Suprapubic skin (tissue), 4 donors: ENCODE measurements at places on chromosomes 7 and 10.

DNA sequence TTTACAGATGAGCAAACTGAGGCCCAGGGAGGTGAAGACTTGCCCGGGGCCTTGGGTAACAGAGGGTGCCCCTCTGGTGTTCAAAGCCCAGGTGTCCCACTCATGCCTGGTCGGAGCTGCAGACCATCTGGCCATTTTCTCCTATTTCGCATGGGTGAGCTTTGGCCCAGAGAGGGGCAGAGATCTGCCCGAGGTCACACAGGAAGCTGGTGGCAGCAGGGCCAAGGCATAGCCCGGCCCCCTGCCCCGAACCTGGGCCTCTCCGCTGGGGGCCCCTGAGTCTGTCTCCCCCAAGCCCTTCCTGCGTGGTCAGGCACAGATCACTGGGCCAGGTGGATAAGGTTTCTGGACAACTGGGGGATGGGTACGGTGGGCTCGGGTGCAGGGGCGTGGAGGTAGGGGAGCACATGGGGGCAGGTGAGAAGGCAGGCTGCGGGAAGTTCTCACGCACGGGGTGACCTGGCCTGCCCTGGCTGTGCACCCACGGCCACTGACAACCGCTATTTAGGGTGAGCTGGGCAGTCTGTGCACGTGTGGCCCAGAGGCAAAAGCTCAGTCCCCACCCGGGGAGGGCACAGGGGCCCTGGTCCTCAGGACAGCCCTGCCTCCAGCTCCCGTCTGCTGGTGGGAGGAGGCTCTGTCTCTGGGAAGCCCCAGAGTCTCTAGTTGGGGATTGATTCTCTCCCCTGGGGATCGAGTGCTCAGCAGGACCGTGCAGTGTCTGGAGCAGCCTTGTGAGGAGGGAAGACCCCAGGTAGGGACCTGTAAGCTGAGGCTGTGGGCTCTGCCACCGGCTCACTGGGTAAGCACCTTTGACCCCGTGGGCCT lies 68.6 kb downstream of the UNCX start:
- H3K36me3 ChIP-seq = no peaks in the 10 kb centered on the region
- peaks cover 75% of the 10 kb centered on the region for H3K27me3 ChIP-seq
- H3K27ac ChIP-seq = no peak overlapping the region
- H3K4me3 ChIP-seq = no peak overlapping the region
- DNase-seq = no peak

GRCh38 chr10:62763155-62763554 lies 41.4 kb upstream of the ADO start:
- H3K4me3 ChIP-seq = no peak overlapping the region
- no peaks in the 10 kb centered on the region for H3K36me3 ChIP-seq
- no peak overlapping the region for H3K27ac ChIP-seq
- no peaks in the 10 kb centered on the region for H3K4me1 ChIP-seq

DNA sequence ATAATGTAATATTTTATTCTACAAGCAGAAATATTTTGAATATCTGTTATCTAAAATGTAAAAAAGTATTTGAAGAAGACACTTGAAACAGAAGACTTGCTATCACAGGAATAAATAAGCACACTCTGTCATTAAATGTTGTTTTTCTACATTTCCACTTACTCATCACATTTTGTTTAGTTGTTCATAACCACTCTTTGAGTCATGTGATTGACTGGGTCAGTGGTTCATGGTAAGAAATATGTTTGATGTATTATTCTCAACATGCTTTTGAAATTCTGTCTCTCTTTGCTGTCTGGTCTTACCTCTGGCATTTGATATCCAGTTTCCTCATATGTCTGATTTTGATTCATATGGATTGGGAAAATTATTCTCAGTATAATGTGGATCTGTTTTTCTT lies 171.8 kb downstream of the SUGCT start:
- no peaks in the 10 kb centered on the region for H3K27me3 ChIP-seq
- H3K4me1 ChIP-seq = no peaks in the 10 kb centered on the region
- no peak overlapping the region for H3K27ac ChIP-seq
- no peaks in the 10 kb centered on the region for H3K36me3 ChIP-seq
- no peak for DNase-seq

DNA sequence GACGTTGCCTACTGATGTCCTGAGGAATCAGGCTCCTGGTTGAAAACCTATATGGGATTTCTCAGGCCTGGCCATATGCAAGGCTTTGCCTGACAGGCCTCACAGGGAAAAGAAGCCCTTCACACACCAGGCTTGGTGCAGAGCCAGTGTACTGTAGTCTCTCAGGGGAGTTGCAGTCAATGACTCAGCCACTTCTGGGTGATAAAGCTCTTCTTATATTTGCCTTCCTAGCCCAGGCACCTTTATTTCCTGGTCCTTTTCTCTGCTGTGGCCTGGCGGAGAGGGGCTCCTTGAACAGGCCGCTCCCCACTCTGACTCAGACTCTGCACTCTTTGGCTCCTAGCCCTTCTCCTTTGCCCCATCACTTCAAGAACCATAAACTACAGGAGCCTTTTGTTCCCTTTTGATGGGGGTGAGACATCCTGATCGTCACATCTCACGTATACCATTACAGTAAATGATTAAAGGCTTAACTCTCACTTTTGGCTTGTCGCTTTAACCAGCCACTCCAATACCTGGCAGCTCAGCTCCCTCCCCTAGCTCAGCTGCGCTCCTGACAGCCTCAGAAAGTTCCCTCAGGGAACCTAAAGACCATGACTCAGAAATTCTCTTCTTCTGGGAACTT lies 33.5 kb downstream of the DPY19L1 start:
- H3K27ac ChIP-seq = no peak overlapping the region
- no peak overlapping the region for H3K4me3 ChIP-seq
- H3K4me1 ChIP-seq = peaks cover 6% of the 10 kb centered on the region
- no peaks in the 10 kb centered on the region for H3K36me3 ChIP-seq

GRCh38 chr7:24739306-24739705 lies 18.0 kb downstream of the GSDME start:
- no peaks in the 10 kb centered on the region for H3K27me3 ChIP-seq
- no peak overlapping the region for H3K27ac ChIP-seq
- no peaks in the 10 kb centered on the region for H3K4me1 ChIP-seq
- no peak for DNase-seq
- no peaks in the 10 kb centered on the region for H3K36me3 ChIP-seq

GRCh38 chr10:3848775-3849635 lies 64.0 kb upstream of the KLF6 start:
- H3K4me1 ChIP-seq = peaks cover 43% of the 10 kb centered on the region
- H3K36me3 ChIP-seq = no peaks in the 10 kb centered on the region
- no peak for DNase-seq
- H3K27me3 ChIP-seq = no peaks in the 10 kb centered on the region

GRCh38 chr7:122752583-122752982 lies 49.9 kb upstream of the RNF148 start:
- no peak for DNase-seq
- H3K27ac ChIP-seq = no peak overlapping the region
- no peaks in the 10 kb centered on the region for H3K4me1 ChIP-seq
- H3K27me3 ChIP-seq = no peaks in the 10 kb centered on the region
- no peak overlapping the region for H3K4me3 ChIP-seq
